ENCODE measurements at places on chromosomes 13 and 19.

GRCh38 chr13:25489238-25489637 is 117.5 kb downstream of the ATP8A2 start:
- no peak for DNase-seq

DNA sequence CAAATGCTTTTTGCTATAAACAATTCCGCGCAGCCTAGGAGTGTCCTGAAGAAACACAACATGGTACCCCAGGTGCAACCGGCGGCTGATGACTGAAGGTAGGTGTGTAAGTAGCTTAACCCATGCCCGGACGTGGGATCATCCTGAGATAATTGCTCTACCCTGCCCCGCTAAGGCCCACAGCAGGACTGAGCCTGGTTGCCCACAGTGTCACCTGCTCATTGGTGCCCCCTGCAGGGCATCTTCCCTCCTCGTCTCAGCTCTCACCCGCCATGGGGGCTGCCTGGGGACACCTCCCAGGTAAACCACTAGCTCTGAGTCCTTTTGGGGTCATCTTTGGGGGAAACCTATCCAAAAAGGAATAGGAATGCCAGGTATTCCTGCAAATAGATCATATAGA is 22.3 kb downstream of the TMEM161A start:
- DNase-seq = peak; percentile 27

GRCh38 chr19:46620716-46621115 is 4.2 kb downstream of the PTGIR start:
- DNase-seq = no peak

- no peak for DNase-seq
Measured at GRCh38 chr19:28456252-28456651, 756.7 kb downstream of the UQCRFS1 start.

- no peak for DNase-seq
Measured at GRCh38 chr13:24218338-24218737, 57.8 kb downstream of the SPATA13 start.

- DNase-seq = no peak
Measured at GRCh38 chr13:21124852-21125251, 51.5 kb downstream of the SKA3 start.

DNA sequence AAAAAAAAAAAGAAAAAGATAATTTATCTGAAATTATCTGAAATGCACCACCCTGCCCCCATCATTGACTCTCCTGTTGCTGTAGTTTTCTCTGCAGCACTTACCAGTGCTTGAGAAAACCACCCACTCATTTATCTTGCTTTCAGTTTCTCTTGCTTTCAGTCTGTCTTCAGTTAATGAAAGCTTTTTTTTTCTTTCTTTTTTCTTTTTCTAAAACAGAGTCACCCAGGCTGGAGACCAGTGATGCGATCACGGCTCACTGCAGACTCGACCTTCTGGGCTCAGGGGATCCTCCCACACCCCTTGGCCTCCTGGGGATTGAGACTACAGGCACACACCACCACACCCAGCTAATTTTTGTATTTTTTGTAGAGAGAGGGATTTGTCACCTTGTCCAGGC is 4.3 kb upstream of the ACP5 start:
- DNase-seq = peak; percentile 80

DNA sequence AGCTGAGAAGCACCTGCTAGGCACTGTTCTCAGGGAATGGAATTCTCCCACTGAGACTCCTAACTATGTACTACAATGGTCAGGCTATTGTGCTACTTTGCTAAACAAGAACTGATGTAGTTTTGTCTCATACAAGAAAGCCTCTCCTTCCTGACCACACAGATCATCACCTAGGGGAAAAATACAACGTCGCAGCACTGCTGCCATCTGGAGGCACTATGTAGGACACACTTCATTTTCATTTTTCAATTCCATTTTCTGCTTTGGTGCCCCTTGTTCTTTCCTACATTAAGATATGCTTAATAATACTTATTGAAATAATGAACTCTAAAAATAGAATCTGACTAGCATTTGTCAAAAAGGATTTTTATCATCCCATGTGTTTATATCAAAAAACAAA is 21.1 kb downstream of the PROSER1 start:
- peak; percentile 19 for DNase-seq

- peak; percentile 76 for DNase-seq
Measured at GRCh38 chr19:18392417-18392816, 5.0 kb downstream of the LRRC25 start.

- DNase-seq = no peak
Measured at GRCh38 chr13:41099986-41100385, 32.6 kb downstream of the KBTBD6 start.

- DNase-seq = no peak
Measured at GRCh38 chr13:78659450-78659730, 435 bp upstream of the OBI1 start.

DNA sequence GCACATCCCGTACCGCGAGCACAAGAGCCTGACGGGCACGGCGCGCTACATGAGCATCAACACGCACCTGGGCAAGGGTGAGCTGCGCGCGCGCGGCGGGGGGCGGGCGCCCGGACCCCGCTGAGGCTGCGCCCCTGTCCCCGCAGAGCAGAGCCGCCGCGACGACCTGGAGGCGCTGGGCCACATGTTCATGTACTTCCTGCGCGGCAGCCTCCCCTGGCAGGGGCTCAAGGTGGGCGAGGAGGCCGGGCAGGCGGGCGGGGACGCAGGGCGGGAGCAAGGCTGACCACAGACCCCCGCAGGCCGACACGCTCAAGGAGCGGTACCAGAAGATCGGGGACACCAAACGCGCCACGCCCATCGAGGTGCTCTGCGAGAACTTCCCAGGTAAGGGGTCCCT is 36.5 kb downstream of the BTBD2 start:
- DNase-seq = no peak
